ENCODE measurements at places on chromosomes 6 and 20.

- DNase-seq, result no peak
Observed at GRCh38 chr20:2519115-2519809, 10.5 kb upstream of the ZNF343 start.

DNA sequence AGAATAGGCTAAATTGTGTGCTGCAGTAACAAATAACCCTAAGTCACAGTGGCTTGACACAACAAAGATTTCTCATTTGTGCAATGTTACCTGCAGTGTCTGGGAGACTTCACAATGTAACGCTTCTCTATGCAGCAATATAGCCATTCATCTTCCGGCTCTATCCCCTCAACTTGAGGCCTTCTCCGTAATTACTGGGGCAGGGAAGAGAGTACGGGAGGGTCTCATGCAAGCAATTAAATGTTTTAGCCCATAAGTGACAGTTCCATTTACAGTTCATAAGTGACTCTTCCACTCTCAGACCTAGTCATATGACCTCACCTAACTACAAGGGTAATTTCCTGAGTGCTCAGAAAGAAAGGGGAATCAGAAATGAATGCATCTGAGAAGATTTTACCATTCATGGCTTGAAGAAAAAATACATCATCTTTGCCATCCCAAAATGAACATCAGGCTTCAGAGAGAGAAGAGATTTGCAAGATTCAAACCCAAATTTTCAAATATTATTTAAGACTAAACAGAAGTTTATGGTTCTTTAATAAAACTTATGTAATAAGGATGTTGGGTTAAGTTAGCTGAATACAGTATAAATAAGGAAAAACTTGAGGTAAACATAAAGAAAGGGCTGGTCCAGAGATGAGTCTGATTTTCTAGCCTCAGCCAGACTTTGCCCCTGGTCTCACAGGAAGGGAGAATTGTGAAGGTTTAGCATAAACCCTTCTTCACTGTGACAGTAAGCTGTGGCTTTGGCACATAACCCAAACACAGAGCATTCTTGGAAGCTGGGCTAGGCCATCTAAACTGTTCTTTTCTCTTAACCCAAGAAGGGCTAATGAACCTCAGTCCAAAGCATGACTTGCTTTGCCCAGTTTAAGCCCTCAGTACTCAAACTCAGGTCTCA, 13.3 kb downstream of the GPR6 start:
- DNase-seq, result no peak

DNA sequence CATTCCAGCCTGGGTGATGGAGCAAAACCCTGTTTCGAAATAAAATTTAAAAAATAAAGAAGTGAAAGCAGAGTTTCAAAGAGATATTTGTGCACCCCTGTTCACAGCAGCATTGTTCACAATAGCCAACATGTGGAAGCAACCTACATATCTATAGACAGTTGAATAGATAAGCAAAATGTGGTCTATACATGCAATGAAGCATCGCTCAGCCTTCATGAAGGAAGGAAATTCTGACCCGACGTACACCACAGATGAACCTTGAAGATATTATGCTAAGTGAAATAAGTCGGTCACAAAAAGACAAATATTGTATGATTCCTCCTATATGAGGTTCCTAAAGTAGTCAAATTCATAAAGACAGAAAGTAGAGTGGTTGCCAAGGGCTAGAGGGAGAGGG, 6.5 kb upstream of the NCOA6 start:
- no peak for DNase-seq

DNA sequence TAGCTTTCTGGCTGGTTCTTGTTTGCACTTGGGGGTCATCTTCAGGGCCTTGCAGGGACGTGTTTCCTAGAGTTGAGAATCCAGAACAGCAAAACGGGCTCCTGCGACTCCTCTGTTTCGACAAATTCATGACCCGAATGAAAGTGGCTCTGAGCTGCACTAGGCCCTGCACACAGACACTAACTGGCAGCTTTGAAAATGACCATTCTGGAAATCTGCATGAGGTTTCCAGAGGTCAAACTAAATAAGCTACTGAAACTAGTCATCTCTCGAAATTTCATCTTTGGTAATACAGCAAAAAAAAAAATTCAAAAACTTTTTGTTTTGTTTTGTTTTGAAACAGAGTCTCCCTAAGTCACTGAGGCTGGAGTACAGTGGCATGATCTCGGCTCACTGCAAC, 15.5 kb upstream of the BMP7 start:
- no peak for DNase-seq

DNA sequence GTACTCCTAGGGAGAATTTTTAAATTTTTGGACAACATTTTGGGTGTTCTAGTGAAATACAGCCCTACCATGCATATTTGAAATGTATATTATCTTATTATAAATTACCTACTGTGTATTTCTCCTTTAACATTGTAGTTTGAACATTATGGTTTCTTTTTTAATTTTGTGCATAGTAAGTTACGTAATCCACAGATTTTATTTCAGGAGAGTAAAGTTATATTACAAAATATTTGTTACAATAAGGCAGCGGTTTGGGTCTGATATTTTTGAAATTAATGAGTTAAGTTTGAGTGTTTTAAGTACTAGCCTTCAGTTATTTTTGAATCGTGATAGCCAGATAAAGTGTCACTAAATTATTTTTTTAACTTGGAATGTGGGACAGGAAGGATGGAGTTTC, 7.3 kb upstream of the SOX4 start:
- DNase-seq, result no peak

DNA sequence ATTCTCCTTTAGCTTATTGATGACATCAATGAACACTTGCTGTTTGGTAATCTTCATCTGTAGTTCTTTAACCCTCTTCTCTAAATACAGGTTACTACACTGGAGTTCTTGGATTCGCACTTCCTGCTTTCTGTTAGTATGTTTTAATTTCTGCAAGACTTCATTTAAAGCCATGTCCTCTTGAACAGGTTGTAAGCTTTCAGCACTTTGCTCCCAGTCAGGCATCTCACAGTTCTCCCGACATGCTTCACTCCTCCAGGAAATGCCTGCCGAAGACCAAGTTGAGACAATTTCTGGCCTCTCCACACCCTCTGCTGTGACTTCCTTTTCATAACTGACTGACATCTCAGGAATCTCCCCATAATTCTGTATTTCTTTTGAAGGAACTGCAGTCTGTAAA, 15.8 kb downstream of the CAGE1 start:
- DNase-seq, result no peak

DNA sequence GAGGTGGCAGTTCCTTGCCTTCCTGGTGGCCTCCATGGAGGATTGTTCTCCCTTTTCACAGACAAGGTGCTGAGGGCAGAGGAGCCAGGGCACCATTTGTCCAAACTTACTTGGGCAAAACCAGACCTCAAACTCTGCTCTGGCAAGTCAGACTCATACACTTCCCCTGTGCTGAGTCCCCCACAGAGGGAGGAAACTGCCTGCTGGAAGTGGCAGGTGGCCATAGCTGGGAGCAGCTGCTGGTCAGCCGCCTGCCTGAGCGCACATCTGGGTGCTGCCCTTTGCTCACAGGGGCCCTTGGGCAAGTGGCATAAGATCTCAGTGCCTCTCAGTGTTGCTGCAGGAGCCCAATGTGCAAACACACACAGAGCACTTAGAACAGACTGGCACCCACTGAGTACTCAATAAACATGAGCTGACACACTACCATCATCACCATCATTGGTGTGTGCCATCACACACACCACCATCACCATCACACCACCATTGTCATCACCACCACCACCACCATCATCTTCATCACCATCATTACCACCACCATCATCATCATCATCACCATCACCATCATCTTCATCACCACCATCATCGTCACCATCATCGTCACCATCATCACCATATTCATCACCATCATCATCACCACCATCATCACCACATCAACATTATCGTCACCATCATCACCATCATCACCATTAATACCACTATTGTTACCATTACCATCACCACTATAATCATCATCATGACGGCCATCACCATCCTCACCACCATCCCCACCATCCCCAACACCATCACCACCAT, 17.6 kb downstream of the NOL4L start:
- DNase-seq, result no peak

- no peak for DNase-seq
Observed at GRCh38 chr6:126112171-126112632, 125.9 kb downstream of the TRMT11 start.

DNA sequence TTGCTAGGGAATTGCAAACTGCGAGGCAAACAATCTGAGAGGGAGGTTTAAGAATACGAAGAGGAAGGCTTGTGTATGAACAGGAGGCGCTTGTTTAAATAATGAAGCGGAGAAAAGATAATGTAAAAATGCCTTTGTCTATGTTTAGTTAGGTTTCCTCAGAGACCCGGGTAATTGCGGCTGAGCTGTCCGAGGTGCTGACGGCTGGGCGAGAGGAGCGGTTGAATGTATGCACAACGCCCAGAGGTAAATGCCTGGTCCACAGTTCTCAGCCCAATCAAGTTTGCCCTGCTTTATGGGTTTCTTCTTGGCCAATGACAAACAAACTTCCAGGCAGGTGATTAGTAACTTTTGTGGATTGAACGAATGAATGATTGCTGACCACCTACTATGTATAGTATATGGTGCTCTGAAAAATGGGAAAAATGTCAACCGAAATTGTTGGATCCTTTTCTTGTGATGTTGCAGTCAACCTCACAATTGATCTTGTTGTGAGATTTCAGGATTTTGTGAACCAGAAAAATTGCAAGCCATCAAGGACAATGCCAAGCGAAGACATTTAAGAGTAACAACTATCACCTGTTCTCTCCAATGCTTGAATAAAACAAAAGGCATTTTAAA, 38.3 kb upstream of the SLC32A1 start:
- no peak for DNase-seq

DNA sequence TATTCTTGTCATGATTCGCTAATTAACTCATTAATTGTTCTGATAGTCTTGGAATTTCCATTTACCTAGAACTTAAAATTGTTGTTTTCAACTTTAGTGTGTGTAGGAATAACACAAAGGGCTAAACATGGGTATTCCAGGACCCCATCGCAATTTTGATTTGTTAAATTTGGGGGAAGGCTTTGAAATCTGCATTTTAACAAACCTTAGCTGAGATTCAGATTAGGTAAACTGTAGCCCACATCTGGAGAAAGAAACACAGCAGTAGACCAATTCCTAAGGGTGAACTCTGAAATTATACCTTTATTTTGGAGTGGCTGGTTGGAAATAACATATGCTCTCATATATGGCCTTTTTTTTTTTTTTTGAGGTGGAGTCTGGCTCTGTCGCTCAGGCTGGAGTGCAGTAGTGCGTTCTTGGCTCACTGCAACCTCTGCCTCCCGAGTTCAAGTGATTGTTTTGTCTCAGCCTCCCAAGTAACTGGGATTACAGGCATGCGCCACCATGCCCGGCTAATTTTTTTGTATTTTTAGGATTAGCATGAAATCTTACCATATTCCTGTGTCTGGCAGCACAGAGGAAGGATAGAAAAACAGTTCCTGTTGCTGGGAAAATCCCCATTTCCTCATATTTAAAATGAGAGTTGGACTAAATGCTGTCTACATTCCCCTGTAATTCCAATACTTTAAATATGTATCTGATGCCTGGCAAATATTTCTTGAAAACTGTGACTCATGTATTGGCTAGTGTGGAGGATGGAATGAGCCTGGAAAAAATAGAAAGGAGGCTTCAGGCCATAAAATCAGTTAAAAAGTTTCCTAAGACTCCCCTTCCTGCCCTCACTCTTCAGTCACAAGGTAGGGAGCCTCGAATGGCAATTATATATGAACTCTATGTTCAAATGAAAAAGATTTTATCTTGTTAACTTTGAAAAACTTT, 96.7 kb upstream of the FAM184A start:
- no peak for DNase-seq

- no peak for DNase-seq
Observed at GRCh38 chr6:7805078-7805849, 79.4 kb downstream of the BMP6 start.

- DNase-seq, result no peak
Observed at GRCh38 chr6:107763946-107764345, 60.2 kb downstream of the SCML4 start.

GRCh38 chr20:13486694-13487093, 152.0 kb downstream of the TASP1 start:
- DNase-seq, result no peak

DNA sequence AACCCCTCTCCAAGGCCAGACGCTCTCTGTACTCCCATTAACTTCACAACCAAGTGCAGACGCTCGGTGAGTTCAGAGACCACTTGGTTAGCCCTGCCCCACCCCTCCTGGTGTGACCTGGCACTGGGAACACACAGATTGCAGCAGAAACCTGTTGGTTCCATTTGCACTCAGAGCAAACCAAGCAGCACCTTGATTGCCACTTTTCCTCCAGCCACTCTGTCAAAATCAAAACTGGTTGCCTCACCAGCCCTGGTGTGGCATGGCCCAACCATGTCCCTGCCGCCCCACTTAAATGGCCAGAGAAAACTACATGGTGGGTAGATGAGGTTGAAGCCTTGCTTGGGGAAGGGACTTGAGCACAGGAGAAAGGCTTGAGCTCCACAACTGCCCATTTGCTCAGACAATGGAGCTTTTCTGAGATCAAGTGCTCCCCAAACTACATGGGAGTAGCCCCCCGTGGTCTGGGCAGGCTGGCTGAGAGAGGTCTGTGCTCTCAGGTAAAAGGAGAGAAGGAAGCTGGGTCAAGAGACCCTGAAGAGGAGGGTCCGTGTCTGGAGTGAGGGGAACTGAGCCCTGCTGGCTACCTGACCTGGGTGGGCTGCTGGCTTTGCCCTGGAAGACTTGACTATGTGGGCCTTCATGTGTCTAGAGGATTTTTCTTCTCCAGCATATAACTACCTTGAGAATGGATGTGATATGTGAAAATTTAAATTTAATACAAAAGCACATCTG, 43.4 kb downstream of the PLCG1 start:
- no peak for DNase-seq

DNA sequence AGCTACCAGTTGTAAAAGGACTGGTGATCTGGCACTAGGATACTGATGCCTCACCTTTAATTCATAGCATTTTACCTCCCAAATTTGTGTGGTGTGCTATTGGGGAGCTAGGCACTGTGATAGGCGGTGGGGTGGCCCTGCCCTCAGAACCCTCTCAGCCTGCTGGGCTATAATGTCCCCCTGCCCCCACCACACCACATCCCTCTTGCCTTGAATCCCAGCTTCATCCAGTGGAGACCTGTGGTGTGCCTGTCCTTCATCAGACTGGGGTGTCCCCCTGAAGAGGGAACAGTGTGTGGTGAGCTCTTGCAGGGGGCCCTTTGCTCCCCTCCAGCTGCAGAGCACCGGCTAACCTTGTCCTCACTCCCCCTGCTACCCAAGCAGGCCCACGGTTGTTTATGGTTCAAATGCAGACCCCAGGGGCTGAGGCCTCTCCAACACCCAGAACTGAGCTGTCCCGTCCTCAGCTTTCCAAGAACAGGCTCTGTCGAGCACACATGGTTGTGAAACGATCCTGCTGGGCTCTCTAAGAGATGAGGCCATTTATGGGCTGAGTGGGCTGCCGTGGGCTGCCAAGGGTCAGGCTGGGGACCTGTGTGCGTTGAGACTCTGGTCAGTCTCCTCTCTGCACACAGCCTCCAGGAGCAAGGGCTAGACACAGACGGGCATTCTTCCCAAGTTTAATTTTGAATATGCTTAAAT, 26.9 kb upstream of the VEGFA start:
- DNase-seq, result no peak

GRCh38 chr6:41170547-41171160, 7.7 kb upstream of the TREM2 start:
- no peak for DNase-seq
